ENCODE measurements at places on chromosomes 5 and 9.

- DNase-seq, result no peak
Observed at GRCh38 chr9:36717276-36717675, 144.6 kb downstream of the MELK start.

- no peak for DNase-seq
Observed at GRCh38 chr9:34375901-34376595, 650 bp downstream of the MYORG start.

DNA sequence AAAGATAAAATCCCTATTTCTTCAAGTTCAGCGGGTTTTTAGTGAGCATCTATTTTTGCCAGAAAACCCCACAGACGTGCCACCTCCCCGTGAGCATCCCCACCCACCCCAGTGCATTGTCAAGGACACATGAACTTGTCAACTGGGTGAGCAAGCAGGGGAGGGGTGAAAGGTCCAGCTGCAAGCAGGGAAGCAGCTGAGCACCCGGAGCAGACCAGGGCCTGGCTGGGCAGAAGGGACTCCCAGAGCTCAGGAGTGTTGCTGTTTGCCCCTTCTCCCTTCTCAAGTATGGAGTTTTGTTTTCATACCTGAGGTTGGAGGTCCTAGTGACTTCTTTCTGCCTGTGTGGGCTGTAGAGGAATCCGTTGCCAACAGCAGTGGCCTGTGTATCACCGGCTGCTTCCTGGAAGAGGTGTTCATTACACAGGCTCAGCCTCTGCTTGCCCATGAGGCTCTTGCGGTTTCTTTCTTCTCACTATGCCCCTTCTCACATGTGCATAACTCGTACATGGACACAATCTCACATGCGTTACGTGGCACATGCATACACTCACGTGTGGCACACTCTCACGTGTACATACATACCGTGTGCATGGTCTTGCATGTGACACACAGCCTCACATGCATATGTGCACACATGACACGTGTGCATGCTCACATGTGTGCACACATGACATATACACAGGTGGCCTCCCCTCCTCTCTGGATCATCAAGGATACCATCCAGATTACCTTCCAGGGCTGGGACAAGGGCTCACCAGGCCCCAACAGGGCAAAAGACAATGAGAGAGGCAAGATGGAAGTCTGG, 126.7 kb downstream of the MVB12B start:
- DNase-seq, result no peak

DNA sequence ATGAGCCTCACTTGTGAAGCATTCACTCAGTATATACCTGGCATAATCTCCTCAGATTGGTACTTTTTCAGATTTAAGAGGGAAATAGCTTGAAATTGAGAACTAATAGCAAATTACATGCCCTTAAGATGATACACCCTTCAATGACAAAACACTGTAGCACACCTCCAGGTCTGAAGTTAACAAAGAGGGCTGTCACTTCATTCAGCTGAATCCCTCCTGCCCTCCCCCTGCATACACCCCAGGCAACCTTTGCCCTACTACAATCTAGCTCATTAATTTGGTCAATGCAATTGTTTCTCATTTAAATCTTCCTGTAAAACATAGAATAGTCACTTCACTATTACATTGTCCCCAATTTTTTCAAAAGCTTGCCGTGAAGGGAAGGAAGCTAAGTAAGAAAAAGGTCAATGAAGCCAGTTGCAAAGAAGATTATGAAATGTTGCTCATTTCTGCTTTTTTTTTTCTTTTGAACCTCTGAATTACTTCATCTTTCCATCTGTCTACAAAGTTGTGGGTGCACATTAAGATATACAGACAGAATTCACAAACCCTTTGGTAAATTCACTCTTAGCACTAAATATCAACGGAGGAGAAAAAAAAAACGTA, 294.8 kb upstream of the PTGER4 start:
- no peak for DNase-seq

DNA sequence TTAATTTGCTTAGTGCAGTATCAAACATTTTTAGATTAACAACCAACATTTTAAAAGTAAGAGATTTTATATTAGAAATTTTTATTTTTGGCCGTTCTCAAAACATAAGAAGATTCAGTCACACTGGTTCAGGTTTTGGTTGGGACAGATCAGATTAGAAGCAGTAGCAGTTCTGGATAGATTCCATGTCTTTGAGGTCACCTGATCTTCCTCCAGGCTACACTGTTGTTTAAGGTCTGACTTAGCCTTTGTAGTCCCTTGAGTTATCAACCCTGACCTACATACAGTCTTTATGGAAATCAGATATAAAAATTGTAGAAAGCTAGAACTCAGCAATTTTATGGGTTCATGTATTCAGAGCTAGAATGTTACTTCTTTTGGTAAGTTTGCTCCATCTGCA, 910.0 kb upstream of the WWC1 start:
- DNase-seq, result no peak

DNA sequence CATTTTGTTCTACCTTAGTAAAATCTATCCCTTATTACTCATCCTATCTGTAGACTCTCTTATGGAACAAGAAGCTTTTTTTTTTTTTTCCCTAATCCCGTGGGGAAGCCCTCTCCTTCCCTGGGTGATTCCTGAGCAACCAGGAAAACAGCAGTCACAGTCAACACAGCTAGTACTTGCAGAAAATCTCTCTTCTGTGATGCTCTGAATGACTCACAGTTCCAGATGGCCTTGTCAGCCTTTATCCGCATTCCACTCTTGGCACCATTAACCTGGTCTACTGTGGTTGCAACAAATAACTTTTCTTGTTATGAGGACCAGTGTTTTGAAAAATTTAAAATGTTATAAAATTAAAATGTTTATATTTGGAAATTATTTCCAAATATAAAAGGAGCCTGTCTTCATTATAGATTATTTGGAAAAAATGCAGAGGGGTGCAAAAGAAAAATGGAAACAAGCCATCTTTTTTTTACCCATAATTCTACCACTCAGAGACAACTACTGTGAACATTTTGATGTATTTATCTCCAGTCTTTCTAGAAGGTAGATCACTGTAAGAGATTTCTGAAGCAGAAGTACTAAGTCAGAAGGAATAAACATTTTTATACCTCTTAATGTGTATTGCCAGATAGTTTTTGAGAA, 486.7 kb downstream of the RAB3C start:
- DNase-seq, result no peak

GRCh38 chr5:86118542-86118941, 499.2 kb upstream of the COX7C start:
- no peak for DNase-seq

GRCh38 chr5:7878381-7878873, 9.5 kb downstream of the MTRR start:
- no peak for DNase-seq

DNA sequence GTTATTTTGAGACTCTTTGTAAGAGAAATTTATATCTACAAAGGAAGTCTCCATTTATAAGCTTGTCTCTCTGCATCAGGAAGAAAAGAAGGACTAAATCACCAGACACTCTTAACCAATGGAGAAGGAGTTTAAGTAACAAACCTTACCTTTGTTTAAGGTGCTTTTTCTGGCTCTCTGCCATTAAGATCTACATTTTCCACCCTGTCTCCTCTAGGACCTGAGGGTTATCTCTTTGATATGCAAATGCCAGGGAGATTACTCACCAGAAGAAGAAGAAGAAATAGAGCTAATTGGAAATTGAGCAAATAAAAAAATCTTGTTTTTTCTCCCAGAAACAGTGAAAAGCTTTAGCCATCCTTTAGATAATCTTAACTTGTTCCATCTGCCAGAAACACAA, 60.9 kb downstream of the CDKN2A start:
- DNase-seq, result no peak

DNA sequence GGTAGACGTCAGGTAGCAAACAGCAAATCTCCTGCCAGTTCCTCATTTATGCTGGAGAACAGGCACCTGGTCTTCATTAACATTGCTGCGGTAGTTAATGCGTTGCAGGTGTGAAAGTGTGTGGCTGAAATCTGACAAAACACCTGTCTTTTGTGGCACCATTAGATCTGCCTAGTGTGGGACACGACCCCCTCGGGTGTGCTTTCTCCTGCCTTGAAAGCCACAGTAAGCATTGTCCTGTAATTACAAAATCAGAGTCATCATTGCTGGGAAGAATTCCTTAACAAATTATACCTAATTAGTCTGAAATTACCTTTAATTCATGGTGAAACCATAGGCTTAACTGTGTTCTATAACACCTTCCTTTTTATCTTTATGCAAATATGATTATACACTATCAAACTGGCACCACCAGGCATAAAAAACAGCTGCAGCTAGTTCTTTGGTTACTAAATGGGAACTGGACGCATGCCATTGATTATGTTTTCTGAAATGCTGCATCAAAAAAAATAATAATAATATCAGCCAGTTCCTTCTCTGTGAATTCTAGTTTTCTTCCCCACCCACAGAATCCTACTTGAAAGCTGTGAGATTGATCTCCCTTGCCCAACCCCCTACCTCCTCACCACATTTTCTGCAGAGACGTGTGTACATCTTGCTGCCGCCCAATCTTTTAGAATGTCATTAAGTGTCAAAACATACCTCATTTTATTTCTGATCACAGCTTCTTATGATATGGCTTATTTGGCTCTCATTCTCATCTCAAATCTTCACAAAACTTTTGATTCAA, 374.0 kb downstream of the NFIB start:
- no peak for DNase-seq

- no peak for DNase-seq
Observed at GRCh38 chr9:135588371-135588770, 26.8 kb downstream of the PAEP start.

DNA sequence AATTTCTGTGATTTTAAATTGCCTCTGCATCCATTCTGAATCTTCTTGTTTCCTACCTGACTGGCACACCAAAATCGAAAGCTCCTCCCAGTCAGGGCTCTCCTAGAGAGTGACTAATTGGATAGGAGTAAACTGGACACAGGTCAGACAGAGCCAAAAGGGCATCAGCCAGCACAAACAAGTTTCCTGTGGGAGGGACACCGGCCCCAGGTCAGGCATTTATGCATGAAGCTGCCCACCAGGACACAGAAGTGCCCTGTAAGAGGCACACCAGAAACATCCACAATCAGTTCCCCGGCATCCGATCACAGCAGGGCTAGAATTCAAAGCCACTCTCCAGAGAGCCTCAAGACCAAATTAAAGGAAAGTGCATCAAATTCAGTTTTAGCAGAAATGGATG, 78.4 kb downstream of the SFXN1 start:
- DNase-seq, result no peak

GRCh38 chr5:180350711-180351465, 2.2 kb downstream of the GFPT2 start:
- DNase-seq, result no peak

DNA sequence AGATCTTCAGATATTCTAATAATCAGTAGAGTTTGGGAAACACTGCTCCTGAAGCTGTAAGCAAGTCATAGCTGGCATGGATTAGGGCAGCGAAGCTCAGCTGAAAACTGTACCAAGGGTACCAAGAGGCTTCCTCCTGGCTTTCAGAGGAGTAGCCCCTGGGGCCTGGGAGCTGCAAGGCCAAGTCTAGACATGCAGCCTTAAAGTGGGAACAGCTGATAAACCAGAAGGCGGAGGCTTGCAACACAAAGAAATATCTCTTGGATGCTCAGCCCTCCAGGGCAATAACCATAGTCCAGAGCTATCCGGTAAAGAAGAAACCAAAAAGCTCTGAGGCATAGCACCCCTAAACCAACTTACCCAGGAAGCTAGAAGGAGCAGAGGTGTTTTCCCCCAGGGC, 51.5 kb downstream of the MRPS30 start:
- DNase-seq, result no peak

- no peak for DNase-seq
Observed at GRCh38 chr5:179181988-179182387, 121.8 kb downstream of the ZNF354C start.

- no peak for DNase-seq
Observed at GRCh38 chr9:108704156-108704852, 151.5 kb downstream of the ACTL7B start.

GRCh38 chr5:6243706-6244338, 134.5 kb downstream of the MED10 start:
- no peak for DNase-seq

DNA sequence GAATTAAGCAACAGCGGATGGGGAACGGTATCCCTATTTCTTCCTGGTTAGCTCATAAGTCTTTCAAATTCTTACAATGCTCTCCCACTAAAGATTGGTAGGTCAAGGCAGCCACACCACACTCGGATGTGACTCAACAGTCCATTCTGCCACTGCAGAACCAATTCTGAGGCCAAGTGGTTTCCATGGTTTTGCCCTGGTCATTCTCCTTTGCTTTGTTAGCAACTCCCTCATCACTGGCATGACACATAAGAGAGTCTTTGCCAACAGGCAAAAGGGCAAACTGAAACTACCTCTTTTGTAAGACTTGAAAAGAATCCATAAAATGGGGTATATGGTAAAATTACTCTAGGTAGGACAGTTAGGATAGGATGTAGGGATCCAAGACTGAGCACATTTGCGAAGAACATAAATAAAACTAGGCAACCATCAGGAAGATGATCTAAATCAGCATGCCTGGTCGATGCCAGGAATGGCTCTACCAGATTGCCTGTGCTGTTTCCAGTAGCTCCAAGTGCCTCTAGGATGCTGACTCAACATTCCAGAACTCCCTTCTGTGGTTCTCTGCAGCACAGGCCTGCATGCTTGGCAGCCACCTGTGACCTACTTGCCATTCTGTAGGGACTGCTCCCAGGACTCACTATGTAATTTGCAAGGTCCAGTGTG, 105.4 kb downstream of the DCP2 start:
- DNase-seq, result no peak

GRCh38 chr5:81105261-81105877, 127.8 kb upstream of the CKMT2 start:
- DNase-seq, result no peak

DNA sequence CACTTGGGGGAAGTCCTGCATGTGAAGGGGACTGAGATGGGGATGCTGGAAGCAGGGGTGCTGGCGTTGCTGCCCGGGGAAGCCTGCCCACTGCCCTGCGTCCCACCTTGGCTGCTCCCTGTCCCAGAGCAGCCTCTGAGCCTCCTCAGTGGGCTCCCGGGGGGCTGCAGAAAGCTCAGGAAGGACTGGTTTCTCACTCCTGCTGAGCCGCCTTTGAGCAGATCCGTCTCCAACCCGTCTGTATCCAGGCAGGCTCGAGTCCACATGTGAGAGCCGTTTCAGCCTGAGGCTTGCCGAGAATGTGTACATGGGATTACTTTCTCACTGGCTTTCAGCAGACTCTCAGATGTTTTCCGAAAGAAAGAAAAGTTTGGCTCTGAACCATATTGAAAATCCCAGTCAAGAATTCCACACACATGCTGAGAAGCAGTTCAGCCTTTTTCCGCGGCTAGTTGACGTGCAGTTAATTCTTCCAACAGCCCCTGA, 95.3 kb upstream of the COL5A1 start:
- no peak for DNase-seq

DNA sequence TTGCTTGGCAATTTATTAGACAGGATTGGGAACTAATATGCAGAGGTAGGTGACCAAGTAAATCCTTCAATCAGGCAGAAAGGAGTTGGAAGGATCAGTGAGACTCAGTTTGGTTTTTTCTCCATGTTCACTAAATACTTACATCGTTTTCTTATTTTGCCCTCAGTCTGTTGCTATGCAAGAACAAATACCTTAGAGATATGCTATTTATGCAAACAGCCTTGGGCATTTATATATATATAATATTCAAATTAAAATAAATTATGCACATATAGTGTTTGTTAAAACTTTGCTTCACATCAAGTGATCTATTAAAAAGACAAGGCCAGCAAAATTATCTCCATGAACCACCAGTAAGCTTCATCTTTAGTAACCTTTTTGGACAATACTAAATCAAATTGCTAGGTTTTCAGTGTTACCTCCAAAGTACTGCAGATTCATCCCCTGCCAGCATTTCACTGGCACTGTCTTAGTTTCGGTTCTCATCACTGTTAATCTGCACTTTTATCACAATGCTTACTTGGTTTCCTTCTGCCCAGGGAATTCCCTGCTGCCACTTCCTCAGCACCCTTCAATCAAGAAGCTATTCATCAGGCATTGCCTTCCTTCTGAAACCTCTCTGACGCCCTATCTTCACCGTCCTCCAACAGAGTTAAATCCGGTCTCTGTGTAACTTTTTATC, 26.0 kb upstream of the LIFR start:
- no peak for DNase-seq

Data from stimulated activated CD4-positive, alpha-beta T cell treated with anti-CD3 and anti-CD28 coated beads, Interleukin-12 subunit alpha, Interleukin-12 subunit beta, amount 100 ng/mL, for 48 hours (primary cell).